ENCODE measurements at places on chromosomes 7 and 10.

DNA sequence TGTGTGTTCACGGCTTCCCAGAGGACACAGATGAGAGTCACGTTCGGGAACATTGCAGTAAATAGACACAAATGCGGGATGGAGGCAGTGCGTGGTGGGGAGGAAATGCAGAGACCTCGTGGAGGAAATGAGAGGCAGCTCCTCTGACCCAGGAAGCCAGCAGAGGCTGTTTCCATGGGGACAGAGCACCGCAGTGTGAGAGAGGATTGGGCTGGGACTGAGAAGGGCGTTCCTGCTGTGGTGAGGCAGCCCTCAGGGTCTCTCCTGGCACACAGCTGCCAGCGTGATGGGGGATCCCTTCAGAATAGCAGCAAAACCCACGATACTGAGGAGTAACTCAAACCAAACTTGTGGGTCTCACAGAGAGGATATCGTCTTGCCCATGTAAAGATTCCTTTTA, 21.7 kb upstream of the BHLHA15 start:
- DNase-seq, result no peak

DNA sequence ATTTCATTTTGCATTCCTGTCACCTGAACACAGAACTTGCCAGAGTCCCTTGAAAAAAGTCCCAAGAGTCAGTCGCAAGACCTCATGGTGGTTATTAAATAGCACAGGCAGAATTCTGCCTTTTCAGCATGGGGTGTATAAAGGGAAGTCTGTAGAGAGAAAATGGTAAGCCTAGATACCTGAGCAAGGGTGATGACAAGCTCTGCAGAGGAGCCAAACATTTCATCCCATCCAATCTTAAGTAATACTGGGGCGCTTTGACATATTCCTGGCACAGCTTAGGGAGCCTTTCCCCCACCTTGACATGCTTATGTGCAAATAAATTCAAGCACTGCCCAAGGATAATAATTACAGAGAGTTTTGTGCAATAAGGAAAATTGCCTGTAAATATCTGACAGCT, 213.0 kb downstream of the INHBA start:
- DNase-seq, result no peak

DNA sequence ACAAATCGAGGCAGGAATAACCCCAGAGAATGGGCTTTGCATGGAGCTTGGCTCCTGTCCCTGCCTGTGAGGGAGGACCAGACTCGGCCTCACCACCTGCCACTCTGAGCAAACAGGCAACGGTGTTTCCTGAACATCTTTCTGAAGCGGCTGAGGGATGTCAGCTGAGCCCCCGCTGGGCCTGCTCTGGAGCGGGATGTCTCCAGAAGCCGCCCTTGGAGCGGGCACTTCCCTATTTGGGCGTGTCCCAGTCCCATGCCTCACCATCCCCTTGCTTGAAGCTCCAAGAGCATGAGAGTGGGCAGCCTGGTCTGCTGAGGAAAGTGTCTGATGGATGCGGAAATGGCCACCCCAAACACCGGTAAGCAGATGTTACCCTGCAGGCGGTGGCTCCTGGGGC, 10.2 kb downstream of the ALKBH4 start:
- DNase-seq, result no peak

- DNase-seq, result no peak
These were observed 30.0 kb upstream of the AP5Z1 start for GRCh38 chr7:4745265-4745919.

DNA sequence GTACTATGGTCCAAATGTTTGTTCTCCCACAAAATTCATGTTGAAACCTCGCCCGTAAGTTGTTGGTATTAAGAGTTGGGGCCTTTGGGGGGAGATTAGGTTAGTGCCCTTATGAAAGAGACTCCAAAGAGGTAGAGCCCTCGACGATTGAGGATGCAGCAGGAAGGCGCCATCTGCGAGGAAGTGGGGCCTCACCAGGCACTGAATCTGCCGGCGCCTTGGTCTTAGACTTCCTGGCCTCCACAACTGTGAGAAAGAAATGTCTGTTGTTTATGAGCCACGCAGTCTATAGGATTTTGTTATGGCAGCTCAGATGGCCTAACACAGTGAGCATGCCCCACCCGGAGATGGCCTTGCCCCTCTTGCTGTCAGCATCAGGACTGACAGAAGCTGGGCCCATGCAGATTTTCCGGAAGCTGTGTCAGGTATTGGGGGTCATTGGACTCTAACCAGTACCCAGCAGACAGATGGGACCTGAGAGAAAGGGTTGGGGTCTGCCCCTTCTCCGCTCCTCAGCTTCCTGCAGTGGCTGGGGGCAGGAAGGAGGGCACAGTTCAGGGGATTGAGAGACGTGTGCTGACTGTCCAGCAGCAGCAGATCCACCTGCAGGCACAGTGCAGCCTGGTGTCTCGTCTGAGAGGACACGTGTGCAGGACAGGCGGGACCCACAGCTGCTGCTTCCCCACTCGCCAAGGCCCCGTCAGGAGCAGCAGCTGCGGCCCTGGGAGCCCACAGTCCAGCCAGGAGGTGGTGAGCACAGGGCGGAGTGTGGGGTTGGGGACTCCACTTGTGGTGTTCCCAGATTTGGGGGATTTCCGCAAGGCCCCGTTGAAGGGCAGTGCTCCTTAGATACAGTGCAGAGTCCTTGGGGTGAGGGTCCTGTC, 47.8 kb downstream of the MGMT start:
- DNase-seq, result no peak

DNA sequence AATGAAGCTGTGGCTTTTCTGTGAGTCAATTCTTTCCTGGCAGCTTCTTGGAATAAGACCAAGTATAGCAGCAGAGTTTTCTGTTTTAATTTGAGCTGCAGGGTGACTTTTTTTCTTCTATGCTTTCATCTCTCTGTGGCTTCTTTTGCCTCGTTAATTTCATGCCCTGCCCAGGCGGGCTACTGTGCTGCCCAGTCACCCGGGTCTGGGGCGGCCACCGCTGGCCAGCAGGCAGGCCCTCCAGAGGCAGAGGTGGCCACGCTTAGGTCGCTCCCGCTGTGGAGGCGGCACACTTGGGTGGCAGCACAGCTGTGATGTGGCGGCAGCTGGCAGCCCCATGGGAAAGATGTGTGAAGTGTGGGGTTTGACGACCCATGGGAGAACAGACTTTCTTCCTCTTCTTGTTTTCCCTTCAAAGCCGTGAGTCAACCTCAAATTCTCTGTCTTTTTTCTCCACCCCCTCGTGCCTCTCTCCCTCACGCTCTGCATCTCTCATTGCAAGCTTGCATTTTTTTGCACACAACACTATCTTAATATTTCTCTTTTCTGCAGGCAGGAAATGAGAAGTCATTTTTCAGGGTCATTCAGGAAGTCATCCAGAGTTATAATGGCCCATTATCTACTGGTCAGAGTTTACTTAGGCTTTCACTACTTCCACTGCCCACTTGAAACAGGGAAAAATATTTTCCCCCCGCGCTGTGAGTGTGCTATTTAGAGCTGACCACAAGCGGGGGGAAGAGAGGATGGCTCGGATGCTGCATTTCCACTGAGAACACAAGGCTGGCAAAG, 67.8 kb downstream of the EGFR start:
- DNase-seq, result no peak

GRCh38 chr10:121921238-121921931, 6.4 kb downstream of the ATE1 start:
- DNase-seq, result no peak

- DNase-seq, result no peak
These were observed 72.6 kb upstream of the RHEB start for GRCh38 chr7:151592330-151592729.

- DNase-seq, result no peak
These were observed 9.4 kb downstream of the FZD9 start for GRCh38 chr7:73442903-73443500.

DNA sequence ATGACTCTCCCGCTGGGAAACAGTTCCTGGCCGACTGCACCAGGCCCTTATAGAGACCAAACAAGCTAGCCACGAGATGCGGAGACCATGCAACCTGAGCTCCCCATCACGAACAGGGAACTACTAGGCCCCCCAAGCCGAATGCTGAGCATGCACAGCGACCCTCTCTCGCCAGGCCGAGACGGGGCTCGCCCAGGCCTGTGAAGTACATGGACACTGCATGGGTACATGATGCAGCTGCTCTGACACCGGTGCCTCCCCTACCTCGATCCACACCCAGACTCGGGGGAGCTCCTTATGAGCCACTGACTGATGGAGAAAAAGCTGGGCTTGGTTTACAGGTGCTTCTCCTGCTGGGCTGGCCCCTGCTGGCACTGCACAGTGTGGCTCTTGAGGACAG, 72.2 kb upstream of the RHEB start:
- no peak for DNase-seq

GRCh38 chr10:124378881-124379471, 39.7 kb downstream of the OAT start:
- DNase-seq, result no peak

DNA sequence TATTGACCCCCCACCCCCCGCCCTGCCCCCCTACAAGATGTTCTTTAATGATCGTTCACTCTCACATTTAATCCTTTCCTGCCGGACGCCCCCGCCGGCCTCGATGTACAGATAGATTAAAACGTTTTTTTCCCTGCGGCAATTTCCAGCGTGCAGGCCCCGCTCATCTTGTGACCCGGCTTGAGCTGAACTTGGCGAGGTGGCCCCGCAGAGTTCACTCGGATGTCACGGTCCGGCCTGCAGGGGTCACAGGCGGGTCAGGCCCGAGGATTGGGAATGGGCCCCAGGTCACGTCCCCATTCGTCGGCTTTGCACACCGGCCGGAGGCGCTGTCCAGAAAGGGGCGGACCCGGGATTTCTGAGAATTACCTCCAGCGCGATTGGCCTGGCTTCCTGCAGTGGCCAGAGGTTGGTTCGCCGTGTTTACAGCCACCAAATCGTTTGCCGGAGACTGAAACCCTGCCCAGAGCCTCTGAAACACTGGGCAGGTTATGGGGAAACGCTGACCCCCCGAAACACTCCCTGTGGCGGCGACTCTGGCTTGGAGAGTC, 1.9 kb upstream of the CYP26A1 start:
- DNase-seq, result no peak

DNA sequence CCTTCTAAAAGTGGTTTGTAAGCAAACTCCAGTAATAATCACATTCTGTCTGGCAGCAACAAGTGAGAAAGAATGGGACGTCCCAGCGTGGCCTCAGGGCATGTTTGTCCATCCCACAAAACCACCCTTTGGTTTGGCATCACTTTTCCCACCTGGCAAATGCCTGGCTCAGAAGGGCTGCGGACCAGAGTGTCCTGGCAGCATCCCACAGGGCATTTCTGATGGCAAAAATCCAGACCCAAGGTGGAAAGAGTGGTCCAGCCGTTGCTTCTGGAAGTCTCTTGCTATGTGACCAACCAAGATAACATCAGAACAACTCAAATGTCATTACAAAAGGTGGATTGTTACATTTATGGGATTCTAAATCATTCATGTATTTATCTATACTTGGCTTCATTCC, 174.4 kb downstream of the CREB5 start:
- DNase-seq, result no peak

DNA sequence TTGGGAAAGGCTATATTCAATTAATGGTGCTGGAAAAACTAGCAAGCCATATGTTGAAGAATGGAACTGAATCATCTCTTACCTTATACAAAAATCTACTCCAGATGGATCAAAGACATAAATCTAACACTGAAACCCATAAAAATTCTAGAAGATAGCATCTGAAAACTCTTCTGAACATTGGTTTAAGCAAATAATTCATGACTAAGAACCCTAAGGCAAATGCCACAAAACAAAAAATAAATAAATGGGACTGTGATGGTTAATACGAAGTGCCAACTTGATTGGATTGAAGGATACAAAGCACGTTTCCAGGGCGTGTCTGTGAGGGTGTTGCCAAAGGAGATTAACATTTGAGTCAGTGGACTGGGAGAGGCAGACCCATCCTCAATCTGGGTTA, 1130.0 kb downstream of the DNAJB9 start:
- DNase-seq, result no peak

DNA sequence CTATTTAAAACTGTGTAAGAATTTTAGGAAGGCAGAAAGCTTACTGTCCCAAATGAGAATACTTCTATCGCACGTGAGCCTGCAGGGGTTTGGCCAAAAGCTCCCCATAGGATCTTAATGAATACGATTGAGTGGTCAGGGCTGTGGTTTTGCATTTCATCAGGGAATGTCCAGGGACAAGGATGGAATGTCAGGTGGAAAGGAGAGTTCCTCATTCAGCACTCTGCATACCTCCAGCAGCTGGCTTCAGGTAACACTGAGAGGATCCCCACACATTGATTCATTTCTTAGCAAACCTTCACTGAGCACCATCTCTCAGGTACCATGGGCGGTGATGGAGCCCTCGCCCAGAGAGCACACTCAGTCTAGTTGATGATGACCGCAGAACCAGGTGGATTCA, 27.2 kb downstream of the ANK3 start:
- no peak for DNase-seq

GRCh38 chr7:99141841-99142726, 1.8 kb downstream of the SMURF1 start:
- DNase-seq, result peak; percentile 63

GRCh38 chr7:70736715-70737460, 395.1 kb upstream of the GALNT17 start:
- no peak for DNase-seq

DNA sequence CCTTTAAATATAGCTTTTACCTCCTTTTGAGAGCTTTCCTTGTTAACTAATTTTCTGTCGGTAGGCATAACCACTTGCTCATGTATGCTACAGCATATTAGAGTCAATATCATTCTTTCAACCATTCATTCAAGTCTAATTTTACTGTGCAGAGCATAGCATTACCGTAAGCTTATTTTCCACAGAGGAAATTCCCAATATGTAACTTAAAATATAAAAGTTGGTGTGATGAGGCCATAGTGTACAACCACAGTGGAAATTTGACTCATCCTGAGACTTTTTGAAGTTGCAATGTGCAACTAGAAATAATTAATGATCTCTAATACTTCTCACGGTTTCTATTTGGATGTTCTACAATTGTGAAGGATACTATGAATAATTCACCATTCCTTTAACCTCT, 80.6 kb upstream of the KLF6 start:
- no peak for DNase-seq

DNA sequence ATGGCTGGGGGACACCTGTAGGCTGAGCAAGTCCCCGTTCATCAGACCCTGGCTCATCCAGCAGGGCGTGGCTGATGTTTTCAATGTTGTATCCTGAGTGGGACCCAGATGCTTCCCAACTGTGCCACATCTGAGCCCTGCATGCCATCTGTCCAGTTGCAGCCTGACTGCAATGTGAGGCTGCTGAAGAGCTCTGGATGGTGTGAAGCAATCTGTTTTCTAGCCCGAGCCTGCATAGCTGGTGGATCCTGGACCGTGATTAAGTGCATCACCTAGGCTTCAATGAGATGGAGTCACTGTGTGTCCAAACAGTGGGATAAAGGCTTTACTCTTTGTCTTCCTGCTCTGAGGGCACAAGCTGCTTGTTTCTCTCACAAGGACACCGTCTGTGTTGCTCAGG, 99.8 kb downstream of the TCF7L2 start:
- DNase-seq, result no peak

GRCh38 chr7:132001146-132001545, 444.7 kb upstream of the PODXL start:
- no peak for DNase-seq

GRCh38 chr10:104779701-104780100, 138.6 kb downstream of the SORCS3 start:
- DNase-seq, result no peak
